ENCODE measurements at places on chromosomes 4 and X. TPM values are rescaled to one million over a fixed set of nuclear protein-coding genes. Genes with fewer than 3 reads are reported as not detected.

ATP2B3 gene
- 11.6 TPM for total RNA-seq

P2RY10 gene
- not detected for total RNA-seq

PAGE1 gene
- total RNA-seq, result not detected

GASK1B gene
- total RNA-seq, result 8.8 TPM
